Aorta (tissue), 5 donors: ENCODE measurements at places on chromosomes 11 and 22. TPM values are rescaled to one million over a fixed set of nuclear protein-coding genes. Genes with fewer than 3 reads are reported as not detected.

DNA sequence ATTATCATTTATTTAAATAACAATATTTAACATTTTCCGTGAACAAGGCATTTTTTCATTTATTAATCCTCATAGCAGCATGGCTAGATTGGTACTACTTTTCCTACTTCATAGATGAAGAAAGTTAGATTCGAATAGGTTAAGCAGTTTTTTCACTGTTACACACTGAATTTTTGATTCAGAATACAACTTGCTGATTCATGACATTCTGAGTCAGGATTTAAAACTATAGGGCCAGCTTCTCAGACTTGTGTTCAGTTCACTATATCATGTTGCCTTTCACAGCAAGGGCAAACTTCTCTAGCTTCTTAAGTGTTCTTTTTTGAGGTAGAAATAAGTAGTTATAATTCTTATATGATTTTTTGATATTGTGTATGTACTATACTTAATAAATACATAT lies 31.5 kb downstream of the CYP2R1 start:
- no peak for DNase-seq

DNA sequence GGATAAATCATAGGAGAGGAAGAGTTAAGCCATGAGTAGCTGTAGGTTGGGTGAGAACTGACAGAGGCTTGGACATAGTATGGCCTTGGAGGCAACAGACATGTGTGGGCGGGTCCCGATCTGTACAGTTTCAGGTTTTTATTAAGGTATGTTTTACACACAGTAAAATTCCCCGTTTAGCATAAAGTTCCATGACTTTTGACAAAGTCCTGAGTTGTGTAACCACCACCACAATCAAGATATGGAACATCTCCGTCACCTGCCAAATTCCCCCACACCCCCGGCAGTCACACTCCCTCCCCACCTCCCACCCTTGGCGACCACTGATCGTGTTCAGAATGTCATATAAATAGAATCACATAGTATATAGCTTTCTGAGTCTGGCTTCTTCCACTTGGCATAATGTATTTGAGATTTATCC lies 68.1 kb downstream of the GRIK4 start:
- DNase-seq: no peak

DNA sequence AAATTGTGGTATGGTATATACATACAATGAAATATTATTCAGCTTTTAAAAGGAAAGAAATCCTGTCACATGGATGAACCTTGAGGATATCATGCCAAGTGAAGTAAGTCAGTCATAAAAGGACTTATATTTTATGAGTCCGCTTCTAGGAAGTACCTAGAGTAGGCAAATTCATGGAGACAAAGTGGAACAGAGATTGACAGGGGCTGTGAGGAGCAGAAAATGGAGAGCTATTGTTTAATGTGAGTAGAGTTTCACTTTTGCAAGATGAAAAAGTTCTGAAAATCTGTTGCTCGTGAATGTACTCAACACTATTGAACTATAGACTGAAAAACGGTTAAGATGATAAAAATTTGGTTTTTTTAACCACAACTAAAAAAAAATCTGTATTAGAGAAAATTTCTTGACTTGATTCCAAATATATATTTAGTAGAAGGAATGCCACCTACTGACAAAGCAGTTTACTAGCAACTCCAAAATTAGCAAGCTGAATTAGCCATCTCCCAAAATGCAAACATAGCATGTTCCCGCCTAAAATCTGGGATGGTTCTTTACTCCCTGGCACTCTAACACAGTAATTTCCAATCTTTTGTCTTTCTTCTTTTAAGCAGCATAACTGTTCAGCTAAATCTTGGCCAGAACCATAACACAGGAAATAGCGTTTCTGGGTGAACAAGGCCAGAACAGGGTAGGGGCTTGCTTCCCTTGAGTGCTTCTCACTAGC lies 1.5 kb downstream of the UFD1 start:
- no peak for DNase-seq

GRCh38 chr11:29019960-29020683 lies 911.9 kb downstream of the METTL15 start:
- DNase-seq: no peak

DNA sequence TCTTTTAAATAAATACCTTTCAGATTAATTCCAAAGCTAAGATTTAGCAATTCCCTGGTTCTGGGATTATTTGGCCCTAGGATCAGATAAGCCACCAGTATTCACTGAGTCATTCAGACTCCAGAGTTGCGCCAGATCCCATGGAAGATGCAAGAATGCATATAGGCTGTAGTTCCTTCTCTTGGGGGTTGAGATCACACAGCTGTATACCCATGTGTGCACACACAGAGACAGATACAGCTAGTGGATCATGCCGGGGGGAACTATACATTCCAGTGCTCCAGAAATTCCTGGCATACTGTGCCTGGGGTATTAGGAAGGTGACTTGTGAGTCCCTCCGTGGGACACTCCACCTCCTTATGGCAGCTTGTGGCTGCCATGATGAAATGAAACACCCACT lies 75.4 kb downstream of the ZBTB16 start:
- DNase-seq: no peak

Gene RAPSN
- total RNA-seq: 0.66 TPM

Gene MSANTD4
- 21.6 TPM for total RNA-seq

- DNase-seq: no peak
These were observed 16.2 kb downstream of the POU2F3 start for GRCh38 chr11:120256178-120256577.

DNA sequence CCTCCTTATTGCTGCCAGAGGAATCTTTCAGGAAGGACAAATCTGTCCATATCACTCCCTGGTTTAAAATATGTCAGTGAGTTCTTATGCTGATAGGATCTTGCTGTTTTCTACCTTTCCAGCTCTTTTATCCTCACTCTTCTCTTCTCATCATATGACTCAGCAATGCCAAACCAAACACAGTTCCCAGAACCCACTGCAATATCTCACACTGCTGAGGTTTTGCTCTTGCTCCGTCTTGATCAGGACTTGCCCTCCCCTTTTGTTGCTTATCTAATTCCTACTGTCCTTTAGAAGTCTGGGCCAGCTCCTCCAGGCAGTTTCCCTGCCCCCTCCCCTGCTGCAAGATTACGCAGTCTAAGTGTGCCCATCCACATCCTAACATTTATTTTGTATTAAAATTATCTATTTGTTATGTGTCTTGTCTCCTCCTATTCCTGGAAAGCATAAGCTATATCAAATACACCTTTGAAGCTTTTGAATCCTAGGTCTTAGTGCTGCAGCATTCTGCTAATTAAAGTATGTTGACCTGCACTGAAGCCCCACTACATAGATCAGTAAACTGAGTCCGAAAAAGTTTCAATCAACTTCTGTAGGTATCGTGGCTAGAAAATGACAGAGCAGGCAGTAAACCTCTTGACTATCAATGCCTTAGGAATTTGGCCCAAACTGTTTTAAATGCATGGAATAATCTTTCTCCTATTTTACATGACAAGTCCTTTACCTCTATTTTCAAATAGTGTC lies 119.2 kb upstream of the C11orf87 start:
- DNase-seq: no peak

Gene OSM
- 1.4 TPM for total RNA-seq

- DNase-seq: no peak
These were observed 28.2 kb downstream of the FZD4 start for GRCh38 chr11:86926975-86927374.

Gene GGT5
- total RNA-seq: 61.6 TPM

Gene MS4A15
- not detected for total RNA-seq

- DNase-seq: no peak
These were observed 1.8 kb upstream of the RASD2 start for GRCh38 chr22:35538801-35539321.

- DNase-seq: no peak
These were observed 58.7 kb downstream of the ZNF280B start for GRCh38 chr22:22449819-22450218.

DNA sequence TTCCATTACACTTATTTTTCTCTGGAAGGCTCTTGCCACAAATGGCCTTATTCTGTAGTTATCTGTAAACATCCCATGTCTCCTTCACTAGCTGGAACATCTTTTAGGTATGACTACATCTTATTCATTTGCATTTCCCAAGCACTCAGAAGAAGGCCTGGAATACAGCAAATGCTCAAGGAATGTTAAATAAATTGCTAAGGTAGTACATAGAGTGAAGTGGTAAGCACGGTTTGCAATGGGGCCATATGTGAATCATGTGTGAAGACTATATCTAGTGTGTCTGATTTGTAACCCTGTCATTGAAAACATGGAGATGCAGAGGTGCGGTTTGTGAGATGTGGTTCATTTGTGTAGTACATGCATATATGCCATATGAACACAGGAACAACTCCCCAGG lies 33.5 kb downstream of the GDPD4 start:
- DNase-seq: no peak

Gene SCGB2A2
- total RNA-seq: not detected

Gene SCGB1C1
- not detected for total RNA-seq

Gene OR51S1
- total RNA-seq: not detected

DNA sequence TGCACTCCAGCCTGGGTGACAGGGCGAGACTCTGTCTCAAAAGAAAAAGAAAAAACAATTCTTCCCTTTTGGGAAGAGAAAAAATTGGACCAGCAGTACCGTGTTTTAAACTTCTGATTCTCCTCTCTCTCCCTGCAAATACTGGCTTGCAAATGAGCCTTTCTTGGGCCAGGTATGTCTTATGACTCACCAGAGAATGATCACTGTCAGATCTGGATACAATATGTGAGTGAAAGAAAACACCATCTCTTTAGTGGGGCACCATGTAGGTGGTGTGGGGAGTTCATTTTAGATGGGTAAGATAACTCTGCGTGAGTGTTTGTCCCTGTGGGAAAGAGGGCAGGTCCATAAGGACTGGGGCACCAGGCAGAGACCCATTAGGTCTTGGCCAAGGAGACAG lies 2.4 kb upstream of the SCGB2A2 start:
- DNase-seq: no peak

- DNase-seq: peak; percentile 85
These were observed 29.5 kb downstream of the DKK3 start for GRCh38 chr11:11978792-11979487.

GRCh38 chr11:45021692-45022141 lies 71.0 kb upstream of the TP53I11 start:
- DNase-seq: peak; percentile 90

Gene CNIH2
- 1.1 TPM for total RNA-seq

Gene SLC43A3
- total RNA-seq: 97.8 TPM

DNA sequence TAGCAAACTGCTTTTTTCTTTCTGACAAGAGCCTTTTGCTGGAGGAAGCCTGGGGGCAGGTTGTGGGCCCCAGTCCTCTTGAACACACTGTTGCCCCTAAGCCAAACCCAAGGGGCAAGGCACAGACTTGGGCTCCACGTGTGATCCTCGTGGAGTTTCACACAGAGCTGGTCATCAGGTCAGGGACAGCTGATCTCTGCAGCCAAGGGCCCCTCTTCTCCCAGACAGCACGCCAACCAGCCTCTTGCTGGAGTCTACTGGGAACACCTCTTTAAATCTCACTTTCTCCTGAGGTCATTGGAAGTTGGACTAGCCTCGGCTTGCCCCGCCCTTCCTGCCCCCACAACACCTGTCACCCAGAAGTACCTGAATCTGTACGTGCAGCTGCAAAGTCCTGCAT lies 39.8 kb downstream of the C11orf58 start:
- DNase-seq: no peak

Gene PGA5
- not detected for total RNA-seq

Gene SEC14L6
- total RNA-seq: 1.7 TPM

DNA sequence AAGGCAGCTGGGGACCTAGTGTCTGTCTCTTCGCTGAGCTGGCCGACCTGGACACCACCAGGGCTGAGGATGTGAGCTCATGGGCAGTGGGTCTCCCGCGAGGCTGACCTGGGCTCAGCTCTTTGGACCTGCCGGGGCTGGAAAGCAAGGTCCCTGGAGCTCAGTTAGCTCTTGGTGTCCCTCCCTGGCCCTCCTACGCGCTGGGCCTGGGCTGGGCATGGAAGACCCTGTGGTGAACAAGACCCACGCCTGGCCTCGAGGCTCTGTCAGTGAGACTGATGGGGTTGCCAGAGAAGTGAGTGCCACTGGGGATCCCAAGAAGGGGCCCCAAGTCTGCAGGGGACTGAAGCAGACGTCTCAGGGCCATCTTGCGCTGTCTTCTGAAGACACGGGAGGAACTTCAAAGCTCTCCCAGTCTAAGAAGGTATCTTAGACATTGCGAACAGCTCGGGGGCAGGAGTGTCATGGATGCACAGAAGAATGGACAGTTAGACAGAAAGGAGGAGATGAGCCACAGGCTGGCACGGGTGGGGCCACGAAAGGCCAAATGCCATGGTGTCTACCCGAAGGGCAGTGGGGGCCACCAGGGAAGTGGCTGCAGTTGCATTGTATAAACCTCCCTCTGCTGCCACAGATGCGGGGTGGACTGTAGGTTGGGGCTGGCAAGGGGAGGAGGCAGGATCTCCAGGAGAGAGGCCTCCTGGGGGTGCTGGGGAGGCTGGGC lies 31.2 kb downstream of the NFAM1 start:
- DNase-seq: no peak

Gene FERMT3
- total RNA-seq: 42.6 TPM

GRCh38 chr11:118608360-118609227 lies 1.2 kb downstream of the PHLDB1 start:
- DNase-seq: peak; percentile 90

Gene TMEM218
- 16.9 TPM for total RNA-seq

- DNase-seq: no peak
These were observed 30.2 kb downstream of the MRTFA start for GRCh38 chr22:40606306-40606705.

DNA sequence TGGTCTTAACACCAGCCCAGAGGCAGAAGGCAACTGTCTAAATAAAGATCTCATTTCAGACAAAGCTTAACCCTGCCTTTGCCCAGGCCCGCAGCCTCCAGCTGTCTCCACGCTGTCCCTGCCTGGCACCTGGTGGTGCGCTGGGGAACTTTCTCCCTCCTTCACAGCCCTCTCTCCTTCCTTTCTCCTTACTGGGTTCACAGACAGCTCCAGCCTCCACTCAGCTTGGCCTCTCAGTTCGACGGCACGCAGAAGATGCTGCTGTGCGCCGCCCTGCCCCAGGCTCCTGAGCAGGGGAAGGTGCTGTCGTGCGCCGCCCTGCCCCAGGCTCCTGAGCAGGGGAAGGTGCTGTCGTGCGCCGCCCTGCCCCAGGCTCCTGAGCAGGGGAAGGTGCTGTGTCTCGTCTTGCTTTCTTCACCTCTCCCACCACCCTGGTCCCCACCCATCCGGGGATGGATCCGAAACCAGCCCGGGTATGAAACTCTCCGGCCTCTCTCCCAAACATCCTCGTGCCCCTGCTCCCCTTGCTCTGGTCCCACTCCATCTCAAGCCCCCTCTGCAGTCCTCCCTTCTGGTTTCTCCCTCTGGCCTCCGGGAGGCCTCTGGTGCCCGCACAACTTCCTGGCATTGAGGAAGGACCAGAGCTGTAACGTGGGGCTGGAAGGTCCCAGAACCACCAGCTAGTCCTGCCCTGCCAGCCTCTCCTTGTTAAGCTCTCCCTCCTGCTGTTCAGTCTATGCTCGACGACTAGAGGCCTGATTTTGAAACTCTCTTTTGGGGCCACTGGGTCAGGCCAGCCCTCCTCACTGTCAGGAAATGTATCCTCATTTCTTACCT lies 22.9 kb upstream of the JAM3 start:
- peak; percentile 83 for DNase-seq

Gene OR2AT4
- not detected for total RNA-seq

GRCh38 chr22:23225337-23225723 lies 45.0 kb downstream of the BCR start:
- peak; percentile 51 for DNase-seq

Gene SOX6
- total RNA-seq: 5.4 TPM

GRCh38 chr22:38098410-38099249 lies 11.9 kb downstream of the BAIAP2L2 start:
- DNase-seq: peak; percentile 63
